ENCODE measurements at places on chromosomes 5 and 9.

DNA sequence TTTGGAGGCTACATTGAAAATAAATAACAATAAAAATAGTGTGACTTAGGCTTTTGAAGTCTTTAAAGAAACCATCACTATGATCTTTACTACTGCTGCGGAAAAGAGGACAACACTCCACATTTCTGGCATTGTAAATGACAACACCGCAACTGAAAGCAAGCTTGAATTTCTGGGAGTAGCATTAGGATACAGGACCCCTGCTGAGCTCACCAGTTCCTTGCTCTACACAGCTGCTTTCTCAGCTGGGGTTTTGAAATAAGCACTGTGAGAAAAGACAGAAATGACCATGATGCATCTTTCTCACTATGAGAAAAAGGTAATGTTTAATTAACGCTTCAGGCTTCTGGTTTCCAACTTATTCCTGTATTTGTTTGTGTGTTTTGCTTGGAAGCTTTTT, 168.0 kb downstream of the TAF11L14 start:
- DNase-seq: no peak

DNA sequence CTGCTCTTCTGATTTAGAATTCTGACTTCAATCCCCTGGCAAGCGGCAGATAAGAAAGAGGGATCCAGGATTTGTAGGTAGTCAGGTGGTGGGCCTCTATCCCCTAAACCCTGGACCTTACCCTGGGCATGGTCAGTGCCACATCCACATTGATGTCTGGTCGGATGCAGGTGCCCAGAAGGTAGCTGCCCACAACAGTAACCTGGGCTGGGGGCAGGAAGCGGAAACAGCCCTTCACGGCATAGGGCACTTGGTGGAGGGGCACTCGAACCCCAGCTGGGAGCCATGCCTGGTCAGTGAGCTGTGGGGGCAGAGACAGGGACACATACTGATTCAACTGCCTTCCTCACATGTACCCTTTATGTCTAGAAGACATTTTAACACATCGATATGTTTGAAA, 3.8 kb downstream of the NOL6 start:
- DNase-seq: no peak

GRCh38 chr5:123113136-123113535, 24.1 kb downstream of the PRDM6 start:
- no peak for DNase-seq

DNA sequence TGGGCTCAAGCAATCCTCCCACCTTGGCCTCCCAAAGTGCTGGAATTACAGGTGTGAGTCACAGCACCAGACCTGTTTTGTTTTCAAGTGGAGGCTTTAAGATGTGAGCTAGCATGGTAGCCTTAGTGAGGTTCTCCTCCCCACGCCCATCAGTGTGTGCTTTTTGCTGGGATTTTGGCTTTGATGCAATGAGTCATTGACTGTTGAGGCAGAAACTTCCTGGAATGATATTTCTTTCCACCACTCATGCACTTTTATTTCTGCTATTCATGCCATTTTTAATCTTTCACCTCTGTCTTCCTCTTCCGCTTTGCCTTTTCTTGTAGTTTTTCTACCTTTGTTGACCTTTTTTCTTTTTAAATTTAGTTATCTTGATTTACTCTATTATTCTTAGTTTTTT, 4.2 kb upstream of the NFIL3 start:
- DNase-seq: no peak

- no peak for DNase-seq
These were observed 13.2 kb downstream of the DIPK1B start for GRCh38 chr9:136725612-136726011.

DNA sequence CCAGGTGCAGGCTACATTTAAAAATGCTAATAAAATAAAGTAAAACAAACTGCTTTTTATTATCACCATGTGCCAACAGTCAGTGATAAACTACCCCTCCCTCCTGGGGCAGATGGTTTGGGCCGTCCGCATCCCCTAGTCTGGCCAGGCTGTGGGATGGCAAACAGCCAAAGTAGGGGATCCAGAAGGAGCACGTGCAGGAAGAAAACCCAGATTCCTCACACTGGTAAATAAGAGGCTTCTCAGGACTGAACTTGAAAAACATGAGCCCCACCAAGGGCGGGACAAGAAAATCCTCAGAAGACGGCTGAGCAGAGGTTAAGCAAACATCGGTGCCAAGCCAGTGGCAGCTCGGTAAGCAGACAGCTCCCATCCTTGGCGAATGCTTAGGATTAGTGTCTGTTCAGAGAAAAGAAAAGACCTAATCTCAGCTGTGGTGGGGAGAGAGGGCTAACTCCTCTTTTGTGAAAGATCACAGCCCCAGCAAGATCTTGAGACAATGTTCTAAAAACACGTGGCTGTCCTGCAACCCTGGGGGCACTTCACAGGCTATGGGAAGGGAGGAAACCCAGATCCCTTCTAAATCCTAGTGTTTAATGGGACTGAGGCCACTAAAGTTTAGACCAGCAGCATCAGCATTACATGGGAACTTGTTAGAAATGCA, 46.5 kb upstream of the GDNF start:
- DNase-seq: no peak

- no peak for DNase-seq
These were observed 959 bp upstream of the FBXL17 start for GRCh38 chr5:108382784-108383330.

DNA sequence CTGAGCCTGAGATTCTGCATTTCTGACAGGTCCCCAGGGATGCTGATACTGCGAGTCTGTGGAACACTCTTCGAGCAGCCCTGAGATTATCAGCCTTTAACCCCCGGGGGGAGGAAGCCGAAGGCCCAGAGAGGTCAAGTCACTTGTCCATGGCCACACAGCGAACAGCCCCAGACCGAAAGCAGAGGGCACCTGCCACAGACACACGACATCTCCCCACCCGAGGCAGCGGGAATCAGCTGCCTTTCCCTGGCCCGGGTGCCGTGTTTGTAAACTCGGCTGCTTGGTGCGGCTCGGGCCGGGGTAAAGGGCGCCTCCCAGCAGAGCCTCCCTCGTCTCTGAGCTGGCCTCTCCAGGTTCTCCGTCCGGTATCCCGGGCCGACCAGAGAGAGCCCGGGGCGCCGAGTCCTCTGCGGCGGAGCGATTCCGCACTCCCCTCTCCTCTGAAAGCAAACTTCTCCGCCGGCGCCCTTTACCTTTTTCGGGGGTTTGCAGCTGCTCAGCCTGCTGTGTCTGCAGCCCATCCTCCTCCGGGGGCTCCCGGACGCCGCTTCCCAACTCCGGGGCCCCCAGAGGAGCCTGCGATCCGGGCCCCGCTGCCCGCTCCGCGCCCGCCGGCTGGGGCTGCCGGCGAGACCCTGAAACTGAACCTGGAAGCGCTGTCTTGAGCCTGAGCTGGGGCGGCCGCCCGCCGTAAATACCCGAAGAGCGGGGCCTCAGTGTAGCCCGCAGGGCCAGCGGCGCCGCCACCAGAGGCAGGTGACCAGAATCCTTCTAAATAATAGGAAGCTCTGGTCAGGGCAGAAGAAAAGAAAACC, at the start of gene CCDC69:
CCDC69 (minus strand) TSS at position 646 of the 818 bp plus-strand sequence; CDS start at position 524, 122 bp downstream.
- DNase-seq: peak; percentile 62

DNA sequence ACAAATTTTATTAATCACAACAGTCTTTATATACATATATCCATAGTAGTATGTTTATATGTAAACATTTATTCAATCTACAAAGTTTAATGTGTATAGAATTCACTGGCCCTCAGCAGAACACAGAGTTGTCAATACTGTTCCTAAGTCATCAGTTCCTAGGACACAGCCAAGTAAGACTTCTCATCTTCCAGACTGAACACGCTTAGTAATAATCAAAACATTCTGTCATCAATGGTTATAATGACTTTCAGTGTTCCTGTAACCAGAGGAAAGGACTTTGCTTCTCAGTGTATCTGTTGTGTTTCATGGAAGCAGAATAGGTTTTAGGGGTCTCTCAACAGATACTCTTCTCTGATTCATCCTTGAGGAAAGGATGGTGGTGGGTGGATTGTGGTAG, 82.2 kb downstream of the SMIM23 start:
- DNase-seq: no peak

DNA sequence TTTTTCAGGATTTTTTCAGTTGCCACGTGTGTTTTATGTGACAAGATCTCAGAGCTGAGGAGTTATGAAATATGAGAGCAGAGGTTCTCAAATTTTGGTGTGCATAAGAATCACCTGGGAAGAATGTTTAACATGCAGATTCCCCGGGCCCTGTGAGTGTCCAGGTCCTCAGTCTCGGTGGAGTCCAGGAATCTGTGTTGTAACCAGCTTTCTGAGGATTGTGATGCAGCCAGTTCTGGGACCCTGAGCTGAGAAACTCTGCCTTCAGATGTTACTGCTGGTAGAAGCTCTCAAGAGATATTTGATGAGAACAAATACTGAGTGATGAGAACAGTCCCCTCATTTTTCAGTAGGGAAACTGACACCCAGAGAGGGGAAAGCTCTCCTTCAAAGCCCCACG, 102.8 kb upstream of the SAP30L start:
- no peak for DNase-seq

GRCh38 chr5:75405296-75405695, 68.3 kb downstream of the HMGCR start:
- no peak for DNase-seq

DNA sequence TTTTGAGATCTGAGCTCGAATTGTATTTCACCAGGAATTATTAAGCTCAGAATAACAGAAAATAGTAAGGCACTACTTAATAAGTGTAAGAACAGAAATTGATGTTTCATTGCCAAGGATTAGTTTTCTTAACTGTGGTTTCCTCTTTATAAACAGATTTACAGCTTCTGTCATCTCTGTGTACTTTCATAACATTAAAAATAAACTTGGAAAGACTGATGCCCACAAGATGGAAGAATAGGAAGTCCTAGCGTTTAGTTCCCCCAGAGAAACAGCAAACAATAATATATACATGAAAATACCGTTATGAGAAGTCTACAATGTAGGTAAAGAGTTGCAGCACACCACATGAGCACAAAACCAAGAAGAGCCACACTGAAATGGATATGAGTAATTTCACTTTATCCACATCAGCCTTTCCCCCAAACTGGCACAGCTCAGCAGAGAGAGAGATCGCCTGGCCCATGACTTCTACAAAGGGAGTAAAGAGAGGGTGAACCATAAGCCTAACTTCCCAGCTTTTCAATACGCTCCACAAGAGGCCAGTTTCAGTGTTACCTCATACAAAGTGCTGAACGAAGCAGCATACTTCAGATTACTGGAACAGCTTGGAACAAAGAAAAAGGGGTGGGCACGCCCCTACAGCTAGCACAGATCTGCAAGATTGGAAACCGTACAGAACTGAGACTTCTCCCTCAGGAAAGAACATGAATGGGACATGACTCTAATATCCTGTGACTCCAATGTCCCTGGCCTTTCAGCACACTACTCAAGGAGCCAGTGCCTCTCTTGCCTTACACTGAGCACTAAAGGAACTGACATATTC, 75.4 kb downstream of the EMB start:
- DNase-seq: no peak

DNA sequence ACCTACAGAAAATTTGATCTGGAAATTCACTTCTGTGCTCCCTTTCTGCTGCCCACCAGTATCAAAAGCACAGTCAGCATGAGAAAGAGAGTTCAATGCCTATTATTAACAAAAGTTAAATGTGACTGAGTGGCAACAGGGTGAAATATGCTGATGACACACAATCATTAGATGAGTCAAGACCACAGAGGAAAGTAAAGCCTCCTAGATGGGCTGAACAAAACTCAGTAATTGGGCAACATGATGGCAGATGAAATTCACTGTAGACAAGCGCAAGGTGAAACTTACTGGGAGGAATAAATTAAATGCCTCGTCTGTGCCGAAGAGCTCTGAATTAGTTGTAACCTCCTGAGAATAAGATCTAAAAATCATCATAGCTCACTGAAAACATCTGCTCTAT, 752.8 kb downstream of the IRX1 start:
- DNase-seq: no peak

DNA sequence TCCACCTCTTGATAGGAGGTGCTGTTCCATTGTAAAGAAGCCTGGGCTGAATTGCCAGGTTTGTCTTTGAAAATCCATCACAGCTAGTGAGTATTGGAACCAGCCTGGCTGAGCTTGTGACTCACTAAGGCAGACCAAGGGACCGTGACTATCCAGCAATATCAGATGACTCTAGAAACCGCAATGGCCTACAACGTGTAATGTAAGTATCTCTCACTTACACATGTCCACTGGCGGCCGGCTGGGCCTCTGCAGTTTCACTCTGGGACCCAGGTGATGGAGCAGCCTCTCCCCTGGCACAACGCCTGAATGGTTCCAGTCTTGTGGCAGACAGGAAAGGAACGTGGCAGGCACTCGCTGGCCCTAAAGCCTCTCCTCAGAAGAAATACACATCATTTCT, 3.1 kb upstream of the HRH2 start:
- DNase-seq: no peak

DNA sequence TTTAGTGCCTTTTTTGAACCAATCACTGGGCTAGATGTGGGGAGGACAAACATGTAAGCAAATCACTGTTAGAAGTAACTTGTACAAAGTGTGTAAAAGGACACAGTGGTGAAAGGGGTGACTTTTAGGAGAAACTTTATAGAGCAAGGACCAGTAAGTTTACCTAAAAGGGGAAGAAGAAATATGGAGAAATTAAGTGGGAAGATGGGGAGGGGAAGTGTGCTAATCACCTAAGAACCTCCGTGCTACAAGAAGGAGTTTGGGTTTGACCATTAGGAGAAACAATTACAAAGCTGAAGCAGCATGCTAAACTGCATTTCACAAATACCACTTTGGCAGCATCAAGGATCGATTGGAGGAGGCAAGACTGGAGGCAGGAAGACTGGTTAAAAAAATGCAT, 17.3 kb downstream of the ITGA1 start:
- no peak for DNase-seq

- DNase-seq: no peak
These were observed 88.2 kb downstream of the FRMD3 start for GRCh38 chr9:83449983-83450382.

DNA sequence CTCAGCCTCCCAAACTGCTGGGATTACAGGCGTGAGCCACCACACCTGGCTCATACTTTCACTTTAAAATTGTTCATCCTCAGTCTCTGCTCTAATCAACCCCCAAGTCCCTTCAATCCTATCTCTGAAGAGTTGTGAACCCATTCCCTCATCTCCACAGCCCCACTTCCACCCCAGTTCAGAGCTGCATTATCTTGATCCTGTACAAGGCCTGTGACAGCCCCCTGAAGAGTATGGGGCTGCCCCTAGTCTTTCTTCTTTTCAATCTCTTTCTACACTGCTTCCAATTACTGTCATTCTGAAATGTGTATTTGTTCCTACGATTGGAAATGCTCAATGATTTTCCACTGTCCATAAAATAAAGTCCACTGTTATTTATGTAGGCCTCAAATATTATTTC, 588.3 kb downstream of the RAB3C start:
- DNase-seq: no peak

All from stimulated activated CD4-positive, alpha-beta T cell treated with anti-CD3 and anti-CD28 coated beads, Interleukin-2, amount 100 ng/mL, for 24 hours (primary cell).